ENCODE measurements at places on chromosomes 2 and 18.

DNA sequence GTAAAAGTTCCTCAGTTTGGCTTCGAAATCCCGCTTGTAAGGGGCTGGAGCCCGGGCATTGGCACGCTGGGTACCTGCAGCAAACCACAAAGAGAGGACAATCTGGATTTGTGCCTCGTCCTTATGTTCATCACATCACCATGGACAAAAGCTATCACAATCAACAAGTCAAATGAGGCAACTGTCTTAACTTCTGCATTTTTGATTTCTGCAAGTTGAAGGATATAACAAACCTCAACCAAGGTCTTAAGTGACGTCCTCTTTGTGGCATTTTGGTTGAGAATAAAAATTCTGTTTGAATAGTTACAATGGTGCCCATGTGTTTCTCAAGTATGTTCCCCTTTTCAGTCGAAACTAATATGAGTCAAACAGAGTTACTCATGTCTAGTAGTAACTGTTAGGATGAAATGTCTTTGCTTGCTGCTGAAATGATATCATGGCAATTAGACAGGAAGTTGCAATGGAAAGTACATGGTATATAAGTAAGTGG, 70.8 kb upstream of the STK17B start:
- DNase-seq = no peak

DNA sequence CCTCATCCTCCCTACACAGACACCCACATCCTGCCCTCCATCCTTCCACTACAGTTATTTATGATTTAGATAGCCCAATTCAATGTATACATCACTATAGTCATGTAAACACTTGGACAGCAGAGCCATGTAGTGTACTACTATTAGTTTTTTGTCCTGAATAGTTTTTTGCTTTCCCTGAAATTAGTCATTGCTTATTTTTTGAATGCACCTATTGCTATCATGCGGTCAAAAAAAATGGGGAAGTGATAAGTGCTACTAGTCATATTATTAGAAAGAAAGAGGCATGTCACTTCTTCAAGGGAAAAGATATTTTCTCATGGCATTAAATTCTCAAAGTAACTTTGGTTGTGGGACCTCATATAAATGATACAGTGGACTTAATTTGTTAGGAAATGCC, 6.8 kb upstream of the GREB1 start:
- no peak for DNase-seq

DNA sequence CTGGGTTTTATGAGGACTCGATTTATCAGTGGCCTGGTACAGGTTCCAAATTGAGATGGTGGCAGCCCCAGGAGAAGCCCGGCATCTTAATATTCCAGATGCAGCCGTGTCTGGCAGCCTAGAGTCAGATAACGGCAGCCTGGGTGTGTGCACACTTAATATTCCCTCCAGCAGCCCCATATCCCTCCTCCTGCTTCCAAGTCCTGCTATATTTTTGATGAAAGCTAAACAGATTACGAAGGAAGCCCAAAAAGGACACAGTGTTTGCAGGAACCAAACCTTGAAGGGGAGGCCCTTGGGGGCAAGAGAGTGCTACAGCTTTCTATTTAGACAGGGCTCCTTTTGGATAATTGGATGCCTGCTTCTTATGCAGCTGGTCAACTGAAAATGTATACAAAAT, 25.1 kb upstream of the ALK start:
- DNase-seq = no peak

GRCh38 chr2:9300214-9300613, 93.6 kb downstream of the ASAP2 start:
- no peak for DNase-seq

DNA sequence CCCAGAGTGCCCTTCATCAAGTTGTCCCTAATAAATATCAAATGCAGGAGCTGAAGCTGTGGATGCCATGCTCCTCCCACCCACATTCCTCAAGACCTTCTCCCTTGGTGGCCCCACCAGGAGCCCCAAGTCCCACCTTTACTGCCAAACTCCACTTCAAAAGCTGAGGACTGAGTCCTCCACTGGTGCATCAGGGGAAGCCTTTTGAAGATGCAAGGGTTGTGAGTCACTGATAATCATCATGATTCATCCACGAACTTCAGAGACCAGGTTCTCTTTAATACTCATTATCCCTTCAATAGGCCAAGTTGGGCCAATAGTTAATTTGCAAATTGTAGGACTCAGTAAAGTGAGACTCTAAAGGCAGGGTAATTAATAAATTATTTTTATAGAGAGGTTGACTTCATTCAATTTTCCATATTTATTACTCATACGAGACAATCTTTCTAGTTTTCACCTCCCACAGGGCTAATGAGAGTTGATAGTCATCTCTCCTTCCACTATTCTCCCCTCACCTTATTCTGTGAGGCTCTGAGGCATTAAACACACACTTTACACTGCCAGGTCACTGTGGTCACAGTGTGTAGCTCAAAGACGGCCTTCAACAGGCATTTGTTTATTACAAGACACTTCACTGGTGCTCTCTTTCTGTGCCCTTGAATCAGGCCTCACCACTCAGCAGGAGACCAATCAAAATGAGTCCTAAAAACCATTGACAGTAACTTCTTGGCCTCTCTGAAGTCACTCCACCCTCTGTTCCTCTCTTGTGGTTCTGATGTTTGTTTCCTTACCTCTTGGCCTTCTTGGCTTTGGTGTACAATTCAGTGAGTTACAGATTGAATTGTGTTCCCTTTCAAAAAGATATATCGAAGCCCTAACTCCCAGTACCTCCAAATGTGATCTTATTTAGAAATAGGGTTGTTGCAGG, 99.9 kb downstream of the TRIB2 start:
- no peak for DNase-seq

DNA sequence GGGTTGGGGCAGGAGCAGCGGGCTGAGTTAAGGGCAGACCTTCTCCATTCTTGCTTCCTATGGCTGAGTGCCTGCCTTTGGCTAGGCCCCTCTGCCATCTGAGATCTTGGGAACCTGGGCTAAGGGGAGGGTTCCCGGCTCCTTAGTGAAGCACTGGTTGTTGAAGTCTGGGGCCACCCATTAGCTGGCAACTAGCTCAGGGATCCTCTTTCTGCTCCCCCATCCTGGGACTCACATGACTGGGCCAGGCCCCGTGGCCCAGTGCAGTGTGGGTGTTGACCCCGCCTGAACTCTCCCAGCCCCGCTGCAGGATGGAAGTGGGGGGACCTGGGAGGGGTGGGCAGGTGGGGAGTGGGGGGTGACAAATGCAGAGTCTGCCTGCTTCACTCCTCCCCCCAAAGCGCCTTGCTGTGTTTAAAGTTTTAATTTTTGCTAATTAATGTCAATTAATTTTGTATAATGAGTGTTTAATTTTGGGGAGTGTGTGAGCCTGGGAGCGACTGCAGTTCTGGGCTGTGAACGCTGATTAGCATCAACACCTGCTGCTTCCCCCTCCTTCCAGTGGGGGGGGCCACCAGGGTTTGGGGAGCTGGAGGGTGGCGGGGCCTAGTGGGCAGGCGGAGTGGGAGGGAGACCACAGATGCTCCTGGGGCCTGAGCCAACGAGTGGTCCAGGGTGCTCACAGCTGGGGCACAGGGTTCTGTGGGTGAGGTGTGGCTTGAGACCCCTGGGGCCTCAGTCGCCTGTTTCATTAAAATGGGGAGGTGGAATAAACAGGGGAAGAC, 55.2 kb downstream of the EMX1 start:
- DNase-seq = no peak

GRCh38 chr2:36693825-36694224, 2.7 kb upstream of the VIT start:
- DNase-seq = no peak

GRCh38 chr18:10588975-10589374, 63.1 kb downstream of the NAPG start:
- peak; percentile 83 for DNase-seq

GRCh38 chr2:38850045-38850444, 25.7 kb downstream of the DHX57 start:
- DNase-seq = no peak

DNA sequence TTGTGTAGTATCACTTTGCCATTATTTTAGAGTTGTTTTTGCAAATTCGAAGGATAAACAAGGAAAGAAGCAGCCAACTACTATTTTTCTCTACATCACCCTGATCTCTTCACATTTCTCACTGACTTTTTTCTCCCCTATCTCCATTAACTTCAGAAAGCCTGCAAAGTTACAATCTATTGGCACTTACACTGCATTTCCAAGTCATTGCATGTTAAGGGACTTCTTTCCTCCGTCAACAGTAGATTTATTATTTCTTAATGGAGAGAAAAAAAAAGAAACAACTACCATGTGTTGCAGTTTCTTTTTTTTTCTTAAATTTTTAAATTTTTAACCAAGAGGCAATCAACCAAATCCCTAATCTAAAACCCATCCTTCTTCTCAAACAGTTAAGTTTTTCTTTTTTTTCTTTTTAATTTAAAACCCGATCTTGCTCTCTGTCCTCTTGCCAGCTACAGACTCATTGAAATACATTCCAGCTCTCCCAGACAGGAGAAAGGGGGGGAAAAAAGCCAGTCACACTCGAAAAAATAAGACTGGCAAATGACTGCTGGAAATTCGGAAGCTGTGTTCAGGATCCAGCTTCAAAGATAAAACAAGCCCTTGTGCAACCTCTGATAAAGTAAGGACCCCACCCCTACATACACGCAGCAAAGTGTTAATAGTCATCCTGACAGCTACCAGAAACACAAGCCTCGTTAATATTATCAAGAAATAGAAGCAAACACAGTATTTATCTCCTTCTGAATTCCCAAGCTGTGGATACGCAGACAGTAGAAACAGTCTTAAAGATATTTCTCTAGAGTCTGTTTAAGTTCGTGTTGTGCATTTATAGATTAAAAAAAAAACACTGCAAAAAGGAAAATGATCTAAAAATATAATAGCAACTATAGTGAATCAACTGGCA, 1.3 kb downstream of the LRRTM4 start:
- peak; percentile 17 for DNase-seq

DNA sequence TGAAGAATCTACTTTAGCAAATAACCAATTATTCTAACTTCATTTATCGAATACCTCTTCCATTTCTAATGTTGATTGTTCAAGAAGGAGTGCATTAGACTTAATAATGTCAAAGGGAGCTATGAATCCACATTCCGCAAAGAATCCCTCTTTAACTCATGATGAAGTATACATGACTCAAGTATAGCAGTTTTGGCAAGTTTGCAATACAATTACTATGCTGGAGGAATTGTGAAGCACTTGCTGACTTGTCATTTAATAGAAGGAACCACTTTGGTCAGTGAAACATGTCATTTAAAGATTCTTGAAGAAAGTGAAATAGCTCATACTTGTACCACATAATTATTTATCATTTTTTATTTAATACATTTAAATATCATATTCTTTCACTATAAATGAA, 125.1 kb downstream of the SLC39A10 start:
- DNase-seq = peak; percentile 12

DNA sequence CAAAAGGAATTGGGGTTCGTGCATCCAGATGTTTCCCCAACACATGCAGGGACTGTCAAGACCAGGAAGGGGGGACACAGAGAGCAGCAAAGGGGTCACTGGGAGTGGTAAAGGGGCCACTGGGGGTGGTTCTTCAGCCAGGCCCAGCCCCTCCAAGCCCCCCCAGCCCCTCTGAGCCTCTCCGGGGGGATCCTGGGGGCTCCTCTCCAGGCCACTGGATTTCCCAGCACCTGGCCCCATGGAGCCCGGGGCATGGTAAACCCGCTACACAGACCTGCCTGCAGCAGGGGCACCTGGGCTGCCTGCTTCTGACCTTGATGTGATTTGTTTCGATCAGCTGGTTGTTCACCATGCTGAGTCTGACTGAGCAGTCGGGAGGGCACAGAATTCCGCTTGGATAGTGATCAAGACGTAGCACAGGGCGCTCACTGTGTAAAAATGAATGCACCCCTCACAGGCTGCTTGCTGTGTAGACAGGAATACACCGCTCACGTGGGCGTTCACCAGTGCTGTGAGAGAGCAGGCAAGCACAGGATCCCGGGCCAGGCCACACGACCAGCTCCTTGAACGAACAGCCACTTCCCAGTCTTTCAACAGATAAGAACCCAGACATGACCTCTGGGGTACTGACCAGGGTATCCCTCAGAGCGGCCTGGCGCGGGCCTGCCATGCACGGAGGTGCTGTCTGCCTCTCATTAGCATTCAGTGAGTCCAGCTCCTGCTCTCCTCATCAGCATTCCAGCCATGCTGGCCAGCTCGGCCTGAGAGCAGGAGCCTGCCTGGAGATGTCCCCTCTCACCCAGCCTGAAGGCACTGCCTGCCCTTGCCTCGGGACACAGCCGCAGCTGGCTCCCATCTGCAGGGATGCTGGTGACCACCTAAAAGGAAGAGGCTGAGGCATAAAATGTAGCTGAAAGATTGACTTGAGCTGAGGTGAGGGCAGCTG, 73.3 kb upstream of the OTOS start:
- no peak for DNase-seq

GRCh38 chr18:48957136-48957535, 6.4 kb upstream of the SMAD7 start:
- no peak for DNase-seq

DNA sequence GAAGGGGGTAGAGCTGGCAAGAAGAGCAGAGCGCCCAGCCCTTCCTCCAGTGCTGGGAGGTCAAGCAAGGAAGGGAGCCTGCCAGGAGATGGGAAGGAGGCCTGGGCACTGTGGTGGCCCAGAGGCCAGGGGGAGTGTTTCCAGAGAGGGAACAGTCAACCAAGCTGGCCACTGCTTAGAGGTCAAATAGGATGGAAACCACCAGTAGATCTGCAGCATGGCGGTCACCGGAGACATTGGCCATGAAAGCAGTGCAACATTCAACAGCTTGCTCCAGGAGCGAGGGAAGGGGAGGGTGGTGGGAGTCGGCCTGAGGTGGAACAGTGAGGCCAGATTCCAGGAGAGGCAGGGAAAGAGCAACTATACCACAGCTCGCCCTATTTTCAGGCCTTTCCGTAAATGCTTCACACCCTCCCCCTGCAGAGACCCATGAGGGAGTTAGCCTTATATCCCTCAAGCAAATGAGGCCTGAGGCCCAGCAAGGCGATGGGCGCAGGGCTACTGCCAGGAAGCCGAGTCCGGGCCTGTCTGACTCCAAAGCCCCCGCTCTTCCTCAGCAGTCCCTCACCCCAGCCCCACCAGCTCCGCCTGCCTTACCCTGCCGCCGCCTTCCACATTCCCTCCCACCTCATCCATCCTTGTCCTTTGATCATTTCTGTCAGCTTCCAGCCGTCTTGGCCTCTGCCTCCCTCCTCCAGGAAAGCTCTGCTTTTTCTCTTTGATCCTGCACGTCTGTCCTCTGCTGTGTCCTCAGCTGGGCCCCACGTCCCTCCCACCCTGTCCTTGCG, 17.0 kb downstream of the KCNK3 start:
- DNase-seq = no peak

DNA sequence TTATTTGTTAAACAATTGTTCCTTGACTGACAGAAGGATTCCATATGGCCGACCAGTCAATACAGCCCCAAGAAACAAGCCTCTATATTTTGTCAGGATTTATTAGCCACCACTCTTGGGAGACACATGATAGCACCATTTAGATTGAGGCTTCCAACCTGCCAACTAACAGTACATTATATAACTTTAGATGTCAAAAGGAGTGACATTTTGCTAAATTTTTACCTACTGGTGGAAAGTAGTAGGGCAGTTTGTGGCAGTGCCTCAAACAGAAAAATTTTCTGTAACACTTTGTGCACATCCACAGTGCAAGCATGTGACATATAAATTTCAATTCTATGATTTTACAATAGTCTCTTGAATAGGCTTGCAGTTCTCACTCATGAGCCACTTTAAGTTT, 464.0 kb downstream of the TRIB2 start:
- DNase-seq = no peak
